ENCODE measurements at places on chromosomes 13 and 19.

GRCh38 chr13:80359778-80360452 lies 19.0 kb upstream of the SPRY2 start:
- no peak for DNase-seq

GRCh38 chr19:10428996-10429381 lies 8.7 kb downstream of the PDE4A start:
- no peak for DNase-seq

- no peak for DNase-seq
Measured at GRCh38 chr19:4256563-4256962, 9.7 kb downstream of the YJU2 start.

GRCh38 chr13:45481688-45482087 lies 16.9 kb downstream of the COG3 start:
- DNase-seq = no peak

DNA sequence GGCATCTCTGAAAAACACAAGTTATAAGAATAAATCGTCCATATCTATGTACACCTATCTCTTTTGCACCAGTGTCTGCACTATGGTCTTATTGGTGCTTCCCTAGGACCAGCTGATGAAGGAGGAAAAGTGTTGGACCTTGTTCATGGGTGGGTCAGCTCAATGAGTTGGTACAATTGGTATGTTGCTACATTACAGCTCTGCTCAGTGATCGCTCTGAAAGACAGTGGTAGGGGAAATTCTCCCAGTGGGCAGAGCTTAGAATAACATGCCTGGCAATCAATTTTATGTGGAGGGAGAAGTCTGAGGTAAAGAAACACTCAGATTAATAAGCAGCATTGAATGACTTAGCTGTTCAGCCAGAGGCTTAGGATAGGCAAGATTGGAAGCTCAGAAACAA lies 138.7 kb upstream of the KL start:
- no peak for DNase-seq

DNA sequence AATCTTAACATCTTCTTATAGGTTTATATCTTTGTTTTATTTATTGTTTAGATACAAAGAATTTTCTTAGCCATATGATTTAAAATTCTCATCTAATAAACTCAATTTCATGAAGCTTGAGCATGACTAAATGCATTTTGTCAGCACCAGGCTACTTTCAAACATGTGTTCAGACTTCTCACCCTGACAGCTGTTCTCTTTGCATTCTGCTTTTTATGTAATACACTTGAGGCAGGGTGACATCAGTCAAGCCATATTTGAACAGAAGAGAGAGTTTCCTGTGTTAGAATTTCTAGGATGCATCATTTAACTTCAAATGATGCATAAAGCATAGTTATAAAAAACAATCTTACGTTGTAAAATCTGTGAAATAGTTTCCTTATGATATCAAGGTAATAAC lies 1295.1 kb upstream of the PCDH20 start:
- no peak for DNase-seq

DNA sequence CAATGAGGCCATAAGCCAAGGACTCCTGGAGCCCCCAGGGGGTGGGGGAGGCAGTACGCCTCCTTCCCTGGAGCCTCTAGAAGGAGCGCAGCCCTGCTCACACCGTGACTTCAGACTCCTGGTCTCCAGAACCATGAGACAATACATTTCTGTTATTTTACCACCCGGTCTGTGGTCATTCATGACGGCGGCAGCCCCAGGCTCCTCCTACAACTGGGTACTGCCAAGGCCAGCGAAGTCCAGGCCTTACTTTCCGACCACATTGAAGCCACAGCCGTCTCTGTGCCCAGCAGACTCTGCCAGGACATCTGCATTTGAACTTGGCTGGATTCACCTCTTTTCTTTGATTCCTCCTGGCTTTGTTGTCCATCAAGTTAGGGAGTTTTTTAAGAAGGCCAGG lies 10.5 kb downstream of the GNG7 start:
- DNase-seq = no peak

DNA sequence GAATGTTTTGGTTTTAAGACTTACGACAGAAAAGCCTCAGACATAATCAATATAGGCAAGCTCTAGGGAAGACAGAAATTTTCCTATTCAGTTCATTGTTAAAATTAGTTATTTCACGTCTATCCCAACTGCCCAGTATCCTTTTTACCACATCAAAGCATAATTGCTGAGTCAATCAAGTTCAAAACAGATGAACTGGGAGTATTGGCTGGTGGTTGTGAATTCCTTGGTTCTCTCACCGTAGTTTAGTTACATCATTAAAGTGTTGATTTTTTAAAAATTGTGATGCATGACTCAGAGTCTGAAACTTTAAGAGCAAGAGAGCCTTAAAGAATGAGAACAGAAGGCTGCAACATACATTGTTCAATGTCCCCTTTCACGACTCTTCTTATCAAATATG lies 143.3 kb upstream of the FREM2 start:
- DNase-seq = no peak

GRCh38 chr13:103236213-103236612 lies 170.0 kb upstream of the SLC10A2 start:
- DNase-seq = peak; percentile 3

DNA sequence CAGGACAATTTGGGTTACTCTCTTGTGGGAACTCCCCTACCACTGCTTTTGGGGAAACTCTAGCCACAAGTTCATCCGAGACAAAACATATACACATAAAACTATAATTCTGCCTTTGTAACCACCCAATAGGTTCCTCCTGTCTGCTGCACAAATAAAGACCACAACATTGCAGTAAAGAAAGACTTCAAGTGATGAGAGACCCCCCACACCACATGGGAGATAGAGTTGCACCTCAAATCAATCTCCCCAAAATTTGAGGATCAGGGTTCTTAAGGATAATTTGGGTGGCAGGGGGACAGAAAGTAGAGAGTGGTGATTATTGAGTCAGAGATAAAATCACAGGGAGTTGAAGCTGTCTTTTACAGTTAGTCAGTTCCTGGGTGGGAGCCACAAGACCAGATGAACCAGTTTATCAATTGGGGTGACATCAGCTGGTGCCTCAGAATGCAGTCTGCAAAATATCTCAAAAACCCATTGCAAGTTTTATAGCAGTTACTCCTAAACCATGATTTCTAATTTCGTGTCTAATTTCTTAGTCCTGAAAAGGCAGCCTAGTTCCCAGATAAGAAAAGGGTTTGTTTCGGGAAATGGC lies 1348.5 kb downstream of the PCDH9 start:
- no peak for DNase-seq

GRCh38 chr19:58054901-58055874 lies 3.9 kb upstream of the ZNF135 start:
- DNase-seq = peak; percentile 5

DNA sequence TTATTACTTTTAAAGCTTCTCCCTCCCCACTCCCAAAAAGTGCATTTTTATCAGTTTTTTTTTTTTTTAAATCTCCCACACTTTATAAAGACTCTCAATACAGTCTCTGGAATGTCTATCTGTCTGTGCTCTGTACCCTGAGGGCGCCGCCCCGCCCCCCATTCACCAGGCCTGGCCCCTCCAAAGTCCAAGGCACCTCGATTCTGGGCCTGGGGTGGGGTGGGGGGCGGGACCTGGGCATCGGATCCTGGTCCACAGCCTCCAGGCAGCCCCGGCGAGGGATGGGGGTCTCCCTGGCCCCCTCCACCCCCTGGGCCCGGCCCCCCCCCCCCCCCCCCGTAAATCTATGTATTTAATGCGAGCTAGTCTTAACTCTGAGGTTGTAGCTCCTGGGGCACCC lies 23.3 kb downstream of the ZBTB7A start:
- no peak for DNase-seq

DNA sequence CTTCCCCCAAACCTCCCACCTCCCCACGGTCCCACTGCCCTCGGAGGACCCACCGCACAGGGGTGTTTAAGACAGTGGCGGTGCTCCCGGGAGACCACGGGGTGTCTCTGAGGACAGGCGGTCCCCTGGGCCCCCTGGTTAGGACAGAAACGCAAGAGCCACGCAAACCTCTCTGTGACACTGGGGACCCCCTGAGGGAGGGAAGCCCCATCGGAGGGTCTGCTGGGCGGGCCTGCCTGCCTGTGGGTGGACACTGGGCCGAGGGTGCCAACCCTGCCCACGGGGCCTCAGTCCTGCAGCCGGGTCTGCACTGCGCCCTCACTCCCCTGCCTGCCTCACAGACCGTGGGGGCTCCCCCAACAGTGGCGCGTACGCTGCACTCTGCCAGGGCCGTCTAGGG lies 17.5 kb downstream of the MCF2L start:
- DNase-seq = no peak

- DNase-seq = no peak
Measured at GRCh38 chr13:46983881-46984280, 87.0 kb upstream of the HTR2A start.

DNA sequence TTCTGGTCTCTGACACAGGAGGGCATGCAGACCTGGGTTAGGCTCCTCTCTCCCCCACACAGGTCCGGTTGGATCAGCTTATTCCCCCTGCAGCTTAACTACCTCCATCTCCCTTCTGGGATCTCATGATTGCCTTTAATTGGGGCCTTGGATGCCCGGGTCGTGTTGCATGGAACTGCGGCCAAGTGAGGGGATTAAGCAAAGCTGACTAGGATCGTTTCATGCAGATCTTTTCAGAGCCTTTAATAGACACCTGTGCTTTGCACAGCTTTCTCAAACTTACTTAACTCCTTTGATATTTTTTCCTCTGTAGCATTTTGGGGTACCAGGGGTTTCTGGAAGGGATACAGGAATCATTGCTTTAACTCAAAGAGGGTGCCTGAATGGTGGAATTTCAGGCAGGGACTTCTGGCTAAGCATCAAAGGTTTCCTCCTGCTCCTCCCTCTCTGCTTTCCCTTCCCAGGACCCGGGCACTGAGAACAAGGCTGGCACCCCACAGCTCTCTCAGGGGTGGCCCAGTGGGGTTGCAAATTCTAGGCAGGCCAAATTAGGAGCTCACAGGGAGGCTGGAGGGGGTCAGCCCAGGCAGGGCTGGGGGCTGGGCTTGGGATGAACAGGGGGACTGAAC lies 477 bp downstream of the NFILZ start:
- DNase-seq = no peak

DNA sequence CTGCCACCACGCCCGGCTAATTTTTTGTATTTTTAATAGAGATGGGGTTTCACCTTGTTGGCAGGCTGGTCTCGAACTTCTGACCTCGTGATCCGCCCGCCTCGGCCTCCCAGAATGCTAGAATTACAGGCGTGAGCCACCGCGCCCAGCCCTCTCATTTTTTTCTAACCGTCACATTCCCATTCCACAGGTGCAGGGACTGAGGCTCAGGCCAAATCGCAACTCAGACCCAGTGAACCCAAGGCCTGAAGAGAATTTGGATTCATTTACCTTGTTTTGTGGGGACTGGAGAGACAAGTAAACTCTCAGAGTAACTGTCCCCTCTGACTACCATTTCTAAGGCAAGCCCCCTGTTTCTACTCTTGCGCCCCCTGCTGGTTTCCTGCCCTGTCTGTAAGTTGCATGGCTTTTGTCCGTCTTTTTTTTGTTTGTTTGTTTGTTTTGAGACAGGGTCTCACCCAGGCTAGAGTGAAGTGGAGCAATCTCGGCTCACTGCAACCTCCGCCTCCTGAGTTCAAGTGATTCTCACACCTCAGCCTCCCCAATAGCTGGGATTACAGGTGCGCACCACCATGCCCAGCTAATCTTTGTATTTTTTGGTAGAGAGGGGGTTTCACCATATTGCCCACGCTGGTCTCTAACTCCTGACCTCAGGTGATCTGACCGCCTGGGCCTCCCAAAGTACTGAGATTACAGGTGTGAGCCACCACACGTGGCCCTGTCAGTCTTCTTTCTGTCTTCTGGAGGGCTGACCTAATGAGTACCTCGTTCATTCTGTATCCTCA lies 2.3 kb upstream of the STRN4 start:
- peak; percentile 59 for DNase-seq

DNA sequence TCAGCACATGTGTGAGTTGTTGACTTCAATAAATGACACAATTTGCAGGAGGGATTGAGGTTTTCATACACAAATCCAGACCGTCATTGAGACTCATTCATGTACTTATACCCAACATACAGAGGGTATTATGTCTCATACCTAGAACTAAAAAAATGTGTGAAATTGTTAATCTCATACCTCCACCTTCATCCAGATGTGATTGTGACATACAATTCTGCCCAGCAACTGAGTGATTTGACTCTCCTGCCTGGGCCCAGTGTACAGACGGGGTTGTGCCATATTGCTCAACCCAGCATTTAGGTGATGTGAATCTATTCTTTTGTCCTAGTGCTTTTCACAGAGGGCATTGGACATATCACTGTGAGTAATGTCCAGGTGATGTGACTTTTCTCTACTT lies 12.6 kb upstream of the ZNF681 start:
- no peak for DNase-seq

DNA sequence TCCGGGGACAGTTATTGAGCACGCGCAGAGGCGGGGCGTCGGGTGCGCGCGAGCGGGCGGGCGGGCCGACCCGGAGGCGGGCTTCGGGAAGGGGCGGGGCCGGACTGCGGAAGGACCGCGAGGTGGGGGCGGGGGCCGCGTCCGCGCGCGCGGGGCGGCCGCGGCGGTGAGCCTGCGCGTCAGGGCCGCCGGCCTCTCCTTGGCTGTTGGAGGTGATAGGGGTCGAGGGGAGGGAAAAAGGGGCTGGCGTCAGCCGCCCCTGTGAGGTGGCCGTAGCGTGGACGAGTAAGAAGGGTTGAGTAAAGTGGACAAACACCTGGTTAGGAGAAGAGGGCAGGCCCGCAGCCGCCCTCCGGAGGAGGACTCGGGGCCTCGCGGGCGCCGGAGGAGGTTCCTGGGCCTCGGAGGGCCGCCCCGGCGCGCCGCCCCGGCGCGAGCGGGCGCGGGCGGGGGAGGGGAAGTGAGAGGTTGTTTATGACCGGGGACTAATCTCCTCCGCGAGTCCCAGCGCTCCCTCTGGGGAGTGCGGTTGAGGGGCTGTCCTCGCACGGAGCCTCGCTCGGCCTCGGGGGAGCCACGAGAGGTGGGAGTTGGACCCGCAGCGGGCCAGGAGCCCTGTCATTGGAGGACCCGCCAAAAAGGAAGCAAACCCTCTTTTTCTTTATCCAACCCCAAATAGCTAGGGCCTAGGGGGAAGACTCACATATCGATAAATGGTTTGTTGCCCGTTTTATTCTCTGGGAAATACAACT lies 547 bp upstream of the INTS6 start:
- peak; percentile 74 for DNase-seq

DNA sequence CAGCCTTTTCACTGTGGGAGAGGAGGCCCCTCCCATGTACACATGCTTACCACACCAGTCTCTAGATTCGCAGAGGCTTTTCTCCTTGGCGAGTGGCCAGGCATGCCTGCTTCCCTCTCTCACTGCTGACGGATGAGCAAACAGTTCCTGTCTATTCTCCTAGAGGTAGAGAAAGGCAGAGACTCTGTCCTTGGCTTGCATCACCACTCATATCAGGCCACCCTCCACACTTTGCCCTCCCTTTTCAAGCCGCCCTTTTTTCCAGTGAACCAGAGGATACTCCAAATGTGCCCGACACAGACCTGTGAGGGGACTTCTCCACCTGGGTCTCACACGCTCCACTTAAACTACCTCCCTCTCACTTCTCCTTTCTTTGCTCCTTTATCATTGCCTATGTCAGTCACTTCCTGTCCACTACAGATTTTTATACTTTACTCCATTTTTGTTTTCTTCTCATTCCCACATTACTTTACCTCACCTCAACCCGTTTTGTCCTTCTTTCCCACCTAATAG lies 284.6 kb downstream of the DNAJC15 start:
- DNase-seq = peak; percentile 96

Measured in fibroblast of skin of scalp (primary cell).